ENCODE measurements at places on chromosomes 6 and 20.

- no peak for DNase-seq
These were observed 59.8 kb upstream of the HIVEP1 start for GRCh38 chr6:11952316-11952715.

DNA sequence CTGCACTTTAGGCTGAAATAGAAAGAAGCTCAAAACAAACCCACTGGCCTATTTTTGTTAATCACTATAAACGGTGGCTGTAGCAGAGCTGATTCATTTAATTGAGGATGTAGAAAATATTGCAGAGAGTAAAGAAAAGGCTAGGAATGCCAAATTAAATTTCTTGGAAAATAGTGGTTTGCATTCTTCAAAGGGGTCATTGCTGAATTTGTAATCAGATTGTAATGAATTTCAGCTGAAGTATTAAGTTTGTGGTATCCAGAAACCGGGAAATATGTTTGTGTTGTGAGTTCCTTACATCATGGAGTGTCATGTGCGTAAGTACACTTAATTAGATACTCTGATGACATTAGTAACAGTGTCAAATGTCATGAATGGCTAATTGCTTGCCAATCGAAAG is 203.0 kb downstream of the SAMD5 start:
- no peak for DNase-seq

DNA sequence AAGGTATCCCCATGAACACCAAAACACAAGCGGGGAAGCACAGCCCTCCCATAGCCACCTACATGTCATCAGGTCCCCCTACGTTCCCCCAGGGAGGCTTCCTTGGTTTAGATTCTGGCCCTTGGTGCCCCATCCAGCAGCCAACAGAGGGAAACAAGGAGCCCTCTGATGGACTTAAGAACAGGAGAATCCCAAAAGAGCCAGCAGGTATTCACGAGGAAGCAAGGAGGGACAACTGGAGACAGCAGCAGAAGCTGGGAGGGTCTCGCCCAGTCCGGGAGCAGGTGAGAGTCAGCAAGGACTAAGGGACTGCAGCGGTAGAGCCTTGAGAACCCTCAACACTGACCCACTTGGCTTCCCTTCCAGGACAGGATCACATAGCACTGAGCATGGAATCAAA is 58.4 kb upstream of the TOP1 start:
- no peak for DNase-seq

DNA sequence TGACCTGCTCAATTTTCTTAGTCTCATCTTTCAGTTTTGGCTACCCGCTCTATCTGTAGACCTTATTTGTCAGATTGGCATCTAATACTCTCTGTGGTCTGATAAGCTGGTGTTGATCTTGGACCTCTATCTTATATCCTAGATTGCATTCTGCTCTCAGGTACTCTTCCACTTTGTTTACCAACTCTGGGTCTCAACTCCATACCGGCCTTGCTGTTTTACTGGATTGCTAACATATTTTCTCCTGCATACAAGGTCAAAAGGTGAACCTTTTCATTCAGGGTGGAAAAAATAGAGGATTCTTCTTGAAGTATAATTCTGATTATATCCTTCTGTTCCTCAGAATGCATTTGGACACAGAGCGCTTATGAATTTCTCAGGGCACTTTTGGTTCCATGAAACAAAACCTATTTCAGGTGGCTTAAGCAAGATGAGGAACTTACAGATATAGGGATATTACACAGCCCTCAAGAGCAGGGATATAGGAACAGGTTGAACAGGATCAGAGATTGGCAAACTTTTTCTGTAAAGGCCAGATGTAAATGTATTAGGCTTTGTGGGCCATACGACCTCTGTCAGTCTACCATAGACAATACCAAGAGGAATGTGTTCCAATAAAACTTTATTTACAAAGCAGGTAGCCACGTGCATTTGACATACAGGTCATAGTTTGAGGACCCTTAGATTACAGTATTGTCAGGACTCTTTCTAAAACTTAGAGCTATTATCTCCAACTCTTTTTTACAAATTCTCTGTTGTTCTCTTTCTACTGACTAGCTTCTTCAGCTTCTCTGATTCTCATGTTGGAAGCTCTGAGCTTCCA is 2.5 kb upstream of the SH3BGRL2 start:
- no peak for DNase-seq

DNA sequence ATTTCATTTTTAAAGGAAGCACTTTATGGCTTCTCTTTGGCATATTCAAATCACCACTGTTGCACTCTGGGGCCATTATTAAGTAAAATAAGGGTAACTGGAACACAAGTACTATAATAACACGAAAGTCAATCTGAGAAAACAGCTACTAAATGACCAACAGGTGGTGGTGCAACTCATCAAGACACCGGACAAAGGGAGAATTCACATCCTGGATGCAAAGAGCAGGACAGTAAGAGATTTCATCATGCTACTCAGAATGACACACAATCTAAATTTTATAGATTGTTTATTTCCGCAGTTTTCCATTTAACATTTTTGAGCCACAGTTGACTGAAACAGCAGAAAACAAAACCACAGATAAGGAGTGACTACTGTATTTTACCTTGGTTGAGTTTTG is 27.6 kb upstream of the LY86 start:
- DNase-seq: no peak

DNA sequence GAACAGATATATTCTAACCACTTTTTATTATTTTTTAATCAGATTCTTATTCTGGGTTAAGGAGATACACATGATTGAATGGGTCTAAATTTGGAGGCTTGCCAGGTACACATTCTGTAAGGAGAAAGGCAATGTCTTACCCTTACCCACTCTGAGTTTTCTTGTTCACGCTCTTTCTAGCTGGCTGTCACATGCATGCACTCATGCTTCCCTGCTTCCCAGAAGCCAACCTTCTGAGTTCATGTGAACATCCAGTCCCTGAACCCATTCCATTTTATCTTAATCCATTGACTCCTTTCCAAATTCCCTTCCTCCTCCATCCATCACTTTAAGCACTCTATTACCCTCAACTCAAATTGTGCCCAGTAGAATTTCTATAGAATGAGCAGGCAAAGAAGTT is 17.5 kb upstream of the MOCS1 start:
- DNase-seq: no peak

DNA sequence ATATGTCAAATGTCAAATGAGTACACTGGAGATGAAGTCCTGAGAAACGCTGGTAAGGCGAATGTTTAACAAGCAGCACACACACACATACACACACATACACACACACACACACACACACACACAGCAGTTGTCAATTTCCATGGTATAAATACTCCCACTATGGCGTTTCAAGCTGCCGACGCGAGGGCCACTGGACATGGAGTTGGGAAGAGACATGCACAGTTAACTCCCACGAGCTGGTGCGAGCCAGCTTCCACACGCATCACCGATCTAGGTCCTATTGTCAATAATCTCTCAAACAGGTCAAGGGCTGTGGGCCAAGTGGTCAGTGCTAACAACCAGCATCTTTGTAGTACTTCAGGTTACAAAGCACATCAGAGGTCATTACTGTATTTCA is 58.9 kb downstream of the TRERF1 start:
- DNase-seq: no peak

DNA sequence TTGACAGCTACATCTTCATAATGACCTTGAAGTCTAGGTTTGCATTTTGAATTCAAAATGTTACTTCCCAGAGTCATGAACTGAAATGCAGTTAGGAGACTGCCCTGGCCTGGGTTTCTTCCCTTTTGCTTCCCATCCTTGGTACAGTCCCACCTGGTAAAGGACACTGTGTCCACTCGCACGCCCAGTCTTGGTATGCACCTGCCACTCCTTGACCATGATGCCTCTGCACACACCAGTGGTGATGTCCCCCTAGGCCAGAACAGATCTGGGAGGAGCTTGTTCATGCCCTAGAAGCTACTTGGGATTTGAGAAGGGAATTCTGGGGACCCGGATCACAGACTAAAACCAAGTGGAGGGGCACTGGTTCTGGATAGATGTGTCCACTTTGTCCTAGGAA is 3.6 kb downstream of the PPP1R14C start:
- no peak for DNase-seq

- no peak for DNase-seq
These were observed 13.6 kb downstream of the BNIP5 start for GRCh38 chr6:36323062-36323461.

DNA sequence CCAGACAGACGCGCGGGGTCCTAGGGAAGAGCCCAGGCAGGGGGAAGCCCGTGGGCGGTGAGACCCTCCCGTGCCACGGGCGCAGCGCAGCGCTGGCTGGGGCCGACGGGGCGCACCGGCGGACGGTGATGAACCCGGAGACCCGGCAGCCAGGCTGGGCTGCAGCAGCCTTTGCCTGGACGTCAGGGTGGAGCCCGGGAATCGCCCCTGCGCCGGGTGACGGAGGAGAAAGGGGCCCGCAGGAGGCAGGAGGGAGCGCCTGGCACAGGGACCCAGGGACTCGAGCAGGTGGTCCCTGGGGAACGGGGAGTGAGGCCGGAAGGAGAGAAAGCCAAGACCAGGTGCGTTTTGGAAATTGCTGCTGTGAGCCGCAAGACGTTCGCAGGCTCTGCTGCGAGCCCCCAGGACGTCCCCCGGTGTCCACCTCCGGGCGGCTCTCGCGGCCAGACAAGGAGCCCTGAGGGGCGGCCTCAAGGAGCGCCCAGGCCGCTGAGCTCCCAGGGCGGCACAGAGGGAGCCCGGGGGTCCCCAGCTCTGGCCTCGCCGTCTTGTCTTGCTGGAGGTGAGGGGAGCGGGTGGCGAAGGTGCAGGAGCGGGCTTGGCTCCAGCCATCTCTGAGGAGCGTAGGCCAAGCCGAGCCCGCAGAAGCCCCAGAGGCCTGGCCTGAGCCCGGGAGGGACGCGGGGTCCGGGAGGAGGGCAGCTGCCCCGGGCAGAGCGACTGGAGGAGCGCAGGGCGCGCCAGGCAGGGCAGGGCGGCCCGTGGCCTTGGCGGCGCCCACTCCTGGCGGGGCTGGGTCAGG is 191.2 kb upstream of the PDE10A start:
- no peak for DNase-seq

GRCh38 chr6:111536910-111537527 is 54.0 kb upstream of the REV3L start:
- peak; percentile 31 for DNase-seq

DNA sequence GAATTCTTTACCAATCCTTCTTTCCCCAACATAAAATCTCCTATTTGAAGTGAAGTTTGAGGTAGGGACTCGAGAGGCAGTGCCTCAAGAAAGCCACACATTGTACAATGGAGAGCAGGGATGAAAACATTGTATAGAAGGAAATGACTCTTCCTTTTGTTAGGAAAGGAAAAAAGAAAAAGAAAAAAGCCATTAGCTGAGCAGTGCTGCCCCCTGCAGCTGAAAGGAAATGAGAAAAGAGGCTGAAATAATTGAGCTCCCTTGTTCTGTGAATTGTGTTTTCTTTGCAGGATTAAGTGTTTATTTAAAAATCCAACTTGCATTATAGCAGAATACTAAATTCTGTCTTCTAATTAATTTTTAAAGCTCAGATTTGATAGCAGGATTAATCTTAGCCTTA is 162.9 kb upstream of the SASH1 start:
- DNase-seq: no peak

DNA sequence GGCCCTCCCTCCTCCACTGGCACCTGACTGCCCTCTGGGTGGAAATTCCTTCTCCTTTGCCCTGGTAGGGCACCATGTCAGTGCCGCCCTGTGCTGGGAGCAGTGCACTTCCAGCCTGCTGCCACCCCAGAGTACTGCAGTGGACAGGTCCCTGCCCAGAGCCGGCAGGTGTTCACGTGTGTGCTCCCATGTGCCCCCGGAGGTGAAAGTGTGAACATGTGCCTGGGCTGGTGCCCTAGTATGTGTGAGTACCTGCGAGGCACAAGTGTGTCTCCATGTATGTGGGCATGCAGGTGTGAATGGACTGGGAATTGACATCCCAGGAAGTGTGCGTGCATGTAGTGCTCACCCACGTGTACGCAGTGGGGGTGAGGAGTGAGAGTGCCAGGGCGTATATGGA is 29.4 kb downstream of the SDCBP2 start:
- peak; percentile 45 for DNase-seq

GRCh38 chr20:63826753-63827152 is 4.3 kb downstream of the ZBTB46 start:
- DNase-seq: no peak

- peak; percentile 18 for DNase-seq
These were observed at the start of gene EEF1A2 for GRCh38 chr20:63498960-63499337. TSS of gene EEF1A2 (minus strand) at chr20:63499083. CDS start at chr20:63497763, 1,320 bp downstream.

- DNase-seq: no peak
These were observed 171.9 kb upstream of the PRND start for GRCh38 chr20:4549711-4550259.

GRCh38 chr6:45922728-45923351 is 92.8 kb downstream of the CLIC5 start:
- DNase-seq: peak; percentile 91

- DNase-seq: no peak
These were observed 39.4 kb downstream of the RRBP1 start for GRCh38 chr20:17642404-17643269.

DNA sequence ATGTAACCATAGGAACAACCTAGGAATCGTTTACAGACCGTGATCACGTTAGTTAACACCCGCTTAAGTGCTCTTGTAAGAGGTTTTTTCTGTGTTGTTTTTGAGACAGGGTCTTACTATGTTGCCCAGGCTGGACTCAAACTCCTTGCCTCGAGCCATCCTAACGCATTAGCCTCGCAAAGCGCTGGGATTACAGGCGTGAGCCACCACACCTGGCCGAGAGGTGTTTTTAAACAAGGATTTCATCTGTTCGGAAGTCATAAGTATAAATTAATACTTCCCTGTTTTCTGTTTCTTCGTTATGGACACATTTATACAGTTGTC is 727 bp downstream of the MRS2 start:
- DNase-seq: no peak

- DNase-seq: no peak
These were observed 1.5 kb upstream of the NINL start for GRCh38 chr20:25586877-25587276.

DNA sequence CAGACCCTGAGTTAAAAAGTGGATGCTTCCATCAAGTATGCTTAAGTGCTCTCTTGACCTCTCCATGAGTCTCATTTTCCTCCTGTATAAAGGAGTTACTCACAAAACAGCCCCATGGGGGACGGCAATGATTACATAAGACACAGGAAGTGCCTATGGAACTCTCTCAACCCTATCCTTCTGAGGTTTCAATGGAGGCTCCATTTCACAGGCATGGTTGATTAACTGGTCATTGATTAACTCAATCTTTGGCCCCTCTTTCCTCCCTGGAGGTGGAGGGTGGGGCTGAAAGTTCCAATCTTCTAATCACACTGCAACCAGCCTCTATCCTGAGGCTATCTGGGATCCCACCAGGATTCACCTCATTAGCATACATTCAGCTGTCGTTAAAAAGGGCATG is 29.3 kb downstream of the CST8 start:
- no peak for DNase-seq

- DNase-seq: no peak
These were observed 150.1 kb downstream of the DOK5 start for GRCh38 chr20:54625497-54625896.

Measured in activated CD4-positive, alpha-beta T cell treated with anti-CD3 and anti-CD28 coated beads, Interleukin-10, Interleukin-2, amounts not matched to agents 100 ng/mL and 50 ng/mL, durations not matched to agents 16 hours and 8 hours (primary cell).